Fibroblast of the aortic adventitia (primary cell): ENCODE measurements at places on chromosomes 2 and 18. TPM values are rescaled to one million over a fixed set of nuclear protein-coding genes. Genes with fewer than 3 reads are reported as not detected.

TTC39C gene
- 51.8 and 59.4 TPM in 2 replicates for total RNA-seq

SERPINB4 gene
- total RNA-seq = not detected in 2 replicates

RPIA gene
- total RNA-seq = 7.6 and 24.1 TPM in 2 replicates

ROCK1 gene
- 56.4 and 63.2 TPM in 2 replicates for total RNA-seq

C2orf80 gene
- total RNA-seq = not detected in 2 replicates

GATA6 gene
- total RNA-seq = 22.5 and 34.0 TPM in 2 replicates

AQP12A gene
- total RNA-seq = not detected in 2 replicates

ZSWIM2 gene
- total RNA-seq = 0.18 TPM in 1 of 2 replicates, not detected in the other

FLACC1 gene
- 1.2 and 3.6 TPM in 2 replicates for total RNA-seq

ACKR3 gene
- total RNA-seq = 0.72 and 2.0 TPM in 2 replicates

RAB6C gene
- not detected in 2 replicates for total RNA-seq

CIDEA gene
- total RNA-seq = not detected in 2 replicates

MSTN gene
- 0.08 and 0.18 TPM in 2 replicates for total RNA-seq

C2orf76 gene
- 8.6 and 21.4 TPM in 2 replicates for total RNA-seq

FBXO41 gene
- 0.18 and 1.6 TPM in 2 replicates for total RNA-seq

PTPRM gene
- 64.2 and 65.3 TPM in 2 replicates for total RNA-seq

TMEM182 gene
- 2.1 TPM in 1 of 2 replicates, not detected in the other for total RNA-seq

SLC66A3 gene
- 48.2 and 83.1 TPM in 2 replicates for total RNA-seq

COL4A4 gene
- total RNA-seq = 1.1 and 2.6 TPM in 2 replicates

DSC2 gene
- total RNA-seq = 0.82 TPM in 1 of 2 replicates, not detected in the other

NCKAP5 gene
- 1.7 and 4.4 TPM in 2 replicates for total RNA-seq

SERPINB13 gene
- total RNA-seq = not detected in 2 replicates

TMEFF2 gene
- 4.7 and 9.4 TPM in 2 replicates for total RNA-seq

MAPRE3 gene
- total RNA-seq = 5.3 and 7.2 TPM in 2 replicates

SPATA3 gene
- not detected in 2 replicates for total RNA-seq

OBSL1 gene
- total RNA-seq = 39.2 and 90.4 TPM in 2 replicates

NPAS2 gene
- total RNA-seq = 5.4 and 24.3 TPM in 2 replicates

CAPN14 gene
- total RNA-seq = 0.09 and 0.16 TPM in 2 replicates

MBD2 gene
- 11.2 and 34.2 TPM in 2 replicates for total RNA-seq

EGR4 gene
- total RNA-seq = not detected in 2 replicates

TMEM37 gene
- not detected in 2 replicates for total RNA-seq

SCN7A gene
- under 0.01 and 4.7 TPM in 2 replicates for total RNA-seq

NOSTRIN gene
- total RNA-seq = 0.81 TPM in 1 of 2 replicates, not detected in the other

PLCD4 gene
- 1.2 and 6.4 TPM in 2 replicates for total RNA-seq
